ENCODE measurements at places on chromosomes 7 and 10. TPM values are rescaled to one million over a fixed set of nuclear protein-coding genes. Genes with fewer than 3 reads are reported as not detected.
A peak's percentile ranks its signal among the peaks of the same experiment; 100 is the strongest.

WEE2 gene
- not detected for total RNA-seq

- DNase-seq = peak; percentile 55
These were observed 698.3 kb downstream of the PARD3 start for GRCh38 chr10:34116681-34117271.

DNA sequence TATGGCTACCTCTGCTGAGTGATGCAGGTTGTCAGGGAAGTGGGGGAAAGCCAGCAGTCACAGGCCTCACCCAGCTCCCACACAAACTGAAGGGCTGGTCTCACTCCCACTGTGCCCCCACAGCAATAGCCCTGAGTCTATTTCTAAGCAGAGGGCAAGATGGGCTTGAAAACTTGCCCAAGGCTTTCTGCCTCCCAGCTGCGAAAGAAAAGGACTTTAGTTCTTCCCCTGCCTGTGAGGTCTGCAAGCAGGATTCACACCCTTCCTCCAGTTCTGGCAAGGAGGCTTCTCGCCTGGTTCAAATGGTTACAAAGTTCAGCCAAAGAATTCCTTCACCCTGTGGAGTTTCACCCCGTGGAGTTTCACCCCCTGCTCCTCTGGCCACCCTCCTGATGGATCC is 63.3 kb upstream of the PRLHR start:
- no peak for DNase-seq

DNA sequence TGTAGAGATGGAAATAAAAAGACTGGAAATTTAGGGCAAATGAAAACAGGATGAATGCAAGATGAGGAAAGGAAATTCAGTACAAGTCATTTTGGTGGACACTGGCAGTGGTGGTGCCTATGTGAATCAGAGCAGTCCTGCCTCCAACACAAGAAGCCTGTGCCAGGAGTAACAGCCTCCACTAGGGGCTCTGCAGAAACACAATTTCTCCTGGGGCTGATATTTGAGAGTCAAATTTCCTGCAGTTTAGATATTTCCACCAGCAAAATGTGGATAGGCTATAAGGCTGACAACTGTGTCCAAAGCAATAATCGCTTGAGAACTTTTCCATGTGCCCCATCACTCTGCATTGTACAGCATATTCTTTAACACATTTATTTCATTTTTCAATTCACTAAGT is 4.7 kb upstream of the PLXDC2 start:
- DNase-seq = peak; percentile 73

- DNase-seq = no peak
These were observed 32.2 kb upstream of the ZNF438 start for GRCh38 chr10:31063841-31064240.

DNA sequence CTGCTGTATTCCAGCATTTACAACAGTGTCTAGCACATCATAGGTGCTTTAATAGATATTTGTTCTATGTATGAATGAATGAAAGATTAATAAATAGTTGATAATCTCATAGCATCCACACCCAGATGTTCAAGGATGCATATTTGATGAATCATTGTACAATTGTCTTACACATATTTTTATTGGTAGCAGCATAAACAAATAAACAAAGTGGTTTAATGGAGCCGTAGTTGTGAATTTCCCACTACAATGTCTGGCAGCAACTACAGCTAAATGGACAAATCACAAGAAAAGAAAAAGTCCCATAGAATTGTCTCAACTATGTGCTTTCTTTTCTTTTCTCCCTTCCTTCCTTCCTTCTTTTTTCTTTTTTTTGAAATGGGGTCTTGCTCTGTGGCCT is 150.8 kb downstream of the NRP1 start:
- DNase-seq = no peak

DNA sequence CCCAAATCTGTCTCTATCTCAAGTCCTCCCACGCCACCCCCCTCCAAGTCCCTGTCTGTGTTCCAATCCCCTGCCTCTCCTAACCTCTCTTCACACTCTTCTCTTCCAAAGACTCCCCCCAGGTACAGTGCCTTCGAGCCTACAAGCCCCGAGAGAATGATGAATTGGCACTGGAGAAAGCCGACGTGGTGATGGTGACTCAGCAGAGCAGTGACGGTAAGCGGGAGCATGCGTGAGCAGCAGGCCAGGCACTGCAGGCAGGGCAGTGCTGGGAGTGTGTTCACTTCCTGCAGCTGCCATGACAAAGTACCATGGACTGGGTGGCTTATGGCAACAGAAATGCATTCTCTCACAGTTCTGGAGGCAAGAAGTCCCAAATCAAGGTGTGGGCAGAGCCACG is 23.4 kb downstream of the ARHGEF5 start:
- no peak for DNase-seq

- DNase-seq = no peak
These were observed 16.3 kb upstream of the ZMIZ1 start for GRCh38 chr10:79052291-79053080.
